ENCODE measurements at places on chromosomes 1 and 21. TPM values are rescaled to one million over a fixed set of nuclear protein-coding genes. Genes with fewer than 3 reads are reported as not detected.
A peak's percentile ranks its signal among the peaks of the same experiment; 100 is the strongest.

- no peak overlapping the region for H3K4me3 ChIP-seq
- no peak for DNase-seq
- peak overlapping the region; percentile 24 for H3K27ac ChIP-seq
- H3K27me3 ChIP-seq, result no peaks in the 10 kb centered on the region
Measured at GRCh38 chr1:150557065-150557600, 7.9 kb downstream of the ADAMTSL4 start.

DNA sequence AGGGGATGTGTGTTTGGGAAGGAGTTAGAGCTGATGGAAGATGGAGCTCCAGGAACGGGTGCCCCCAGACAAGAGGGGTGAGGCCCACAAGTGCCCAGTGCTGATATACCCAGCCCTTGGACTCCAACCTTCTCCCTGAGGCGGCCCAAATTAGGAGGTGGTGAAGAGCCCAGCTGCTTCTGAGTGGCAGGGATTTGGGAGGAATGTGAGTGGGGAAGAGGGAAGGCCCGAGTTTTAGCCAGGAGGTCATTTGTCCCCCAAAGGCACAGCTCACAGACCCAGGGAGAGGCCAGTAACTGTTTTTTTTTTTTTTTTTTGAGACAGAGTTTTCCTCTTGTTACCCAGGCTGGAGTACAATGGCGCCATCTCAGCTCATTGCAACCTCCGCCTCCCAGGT is 1.2 kb upstream of the PADI2 start:
- H3K4me1 ChIP-seq, result peaks cover 14% of the 10 kb centered on the region
- H3K27me3 ChIP-seq, result no peaks in the 10 kb centered on the region
- no peak overlapping the region for H3K27ac ChIP-seq
- H3K36me3 ChIP-seq, result no peaks in the 10 kb centered on the region

GRCh38 chr1:91958926-91959325 is 9.7 kb downstream of the BRDT start:
- no peaks in the 10 kb centered on the region for H3K27me3 ChIP-seq
- no peak for DNase-seq
- H3K4me3 ChIP-seq, result no peak overlapping the region
- no peaks in the 10 kb centered on the region for H3K4me1 ChIP-seq
- no peak overlapping the region for H3K27ac ChIP-seq
- no peaks in the 10 kb centered on the region for H3K36me3 ChIP-seq

The GJC2 gene
- 0.64 TPM for total RNA-seq

The AADACL3 gene
- not detected for total RNA-seq

The CR1L gene
- total RNA-seq, result not detected

All from esophagus squamous epithelium (tissue), 5 donors.